A549 treated with DMSO at 1 μM for 4 hours (cell line): ENCODE measurements at places on chromosomes 6 and 20. TPM values are rescaled to one million over a fixed set of nuclear protein-coding genes. Genes with fewer than 3 reads are reported as not detected.

Gene ACSS2
- total RNA-seq, result 7.1 to 10.2 TPM (median 9.2 TPM) in 5 replicates

Gene LBP
- total RNA-seq, result 0.79 to 1.5 TPM (median 1.3 TPM) in 5 replicates

Gene THBD
- total RNA-seq, result 21.5 to 29.2 TPM (median 25.5 TPM) in 5 replicates

Gene PTCRA
- not detected in 5 replicates for total RNA-seq

Gene SLC35D3
- total RNA-seq, result 0.03 to 0.10 TPM (median 0.05 TPM) in 5 replicates

Gene ZNF337
- total RNA-seq, result 17.9 to 20.3 TPM (median 18.3 TPM) in 5 replicates

Gene RIMS4
- total RNA-seq, result 1.2 to 1.9 TPM (median 1.6 TPM) in 5 replicates

Gene GNMT
- total RNA-seq, result 0.09 to 0.19 TPM (median 0.14 TPM) in 4 of 5 replicates, not detected in the other

Gene DSP
- 36.4 to 56.3 TPM (median 50.0 TPM) in 5 replicates for total RNA-seq

Gene RFX6
- not detected in 5 replicates for total RNA-seq

Gene MEP1A
- total RNA-seq, result not detected in 5 replicates

Gene KCNQ5
- 1.4 to 2.7 TPM (median 2.0 TPM) in 5 replicates for total RNA-seq

Gene ARFGEF3
- 0.57 to 0.77 TPM (median 0.67 TPM) in 5 replicates for total RNA-seq

Gene SLA2
- 0.03 to 0.04 TPM in 2 of 5 replicates, not detected in the others for total RNA-seq

Gene SEMG1
- not detected in 5 replicates for total RNA-seq

Gene OR2J3
- not detected in 5 replicates for total RNA-seq

Gene BTNL2
- total RNA-seq, result not detected in 5 replicates

Gene PSORS1C1
- 3.1 to 5.8 TPM (median 5.5 TPM) in 5 replicates for total RNA-seq

Gene ID1
- total RNA-seq, result 138 to 265 TPM (median 200 TPM) in 5 replicates

Gene ADA
- total RNA-seq, result 51.9 to 61.9 TPM (median 54.7 TPM) in 5 replicates

Gene SLC12A5
- total RNA-seq, result 11.4 to 17.7 TPM (median 12.1 TPM) in 5 replicates

Gene SPATS1
- not detected in 5 replicates for total RNA-seq

Gene TMC2
- total RNA-seq, result not detected in 5 replicates

Gene CALHM6
- total RNA-seq, result 0.45 TPM in 1 of 5 replicates, not detected in the others

Gene ERVFRD-1
- total RNA-seq, result not detected in 5 replicates

Gene KIF13A
- 20.8 to 25.6 TPM (median 24.7 TPM) in 5 replicates for total RNA-seq

Gene PDE7B
- 1.3 to 2.3 TPM (median 1.6 TPM) in 5 replicates for total RNA-seq

Gene BPIFB2
- not detected in 5 replicates for total RNA-seq

Gene CLIC5
- total RNA-seq, result not detected in 5 replicates

Gene BTBD3
- 16.0 to 20.8 TPM (median 18.9 TPM) in 5 replicates for total RNA-seq

Gene CSTF1
- total RNA-seq, result 40.7 to 46.6 TPM (median 41.2 TPM) in 5 replicates

Gene CHD6
- total RNA-seq, result 8.1 to 12.5 TPM (median 10.6 TPM) in 5 replicates

Gene HSPA1L
- total RNA-seq, result 1.00 to 2.0 TPM (median 1.9 TPM) in 5 replicates

Gene C20orf202
- total RNA-seq, result 0.05 TPM in 1 of 5 replicates, not detected in the others

Gene OLIG3
- not detected in 5 replicates for total RNA-seq

Gene INSM1
- total RNA-seq, result not detected in 5 replicates

Gene SPDEF
- 1.5 to 2.8 TPM (median 2.6 TPM) in 5 replicates for total RNA-seq

Gene CST2
- 0.14 to 0.52 TPM (median 0.28 TPM) in 3 of 5 replicates, not detected in the others for total RNA-seq

Gene TSHZ2
- not detected in 5 replicates for total RNA-seq

Gene PTK6
- total RNA-seq, result 2.1 to 3.1 TPM (median 2.5 TPM) in 5 replicates

Gene RNF144B
- total RNA-seq, result 0.24 to 0.88 TPM (median 0.52 TPM) in 5 replicates

Gene KIF25
- 0.06 to 0.07 TPM in 2 of 5 replicates, not detected in the others for total RNA-seq

Gene CRISP3
- total RNA-seq, result not detected in 5 replicates

Gene RUNX2
- total RNA-seq, result 1.0 to 1.4 TPM (median 1.1 TPM) in 5 replicates

Gene OR2B6
- total RNA-seq, result 0.17 to 0.25 TPM (median 0.17 TPM) in 3 of 5 replicates, not detected in the others

Gene SPAG4
- total RNA-seq, result 3.0 to 5.2 TPM (median 4.8 TPM) in 5 replicates

Gene PACSIN1
- total RNA-seq, result 0.04 to 0.14 TPM (median 0.06 TPM) in 5 replicates

Gene EPPIN
- total RNA-seq, result not detected in 5 replicates

Gene MTHFD1L
- 38.4 to 45.8 TPM (median 41.6 TPM) in 5 replicates for total RNA-seq

Gene THBS2
- 0.01 to 0.17 TPM in 2 of 5 replicates, not detected in the others for total RNA-seq

Gene MAP3K5
- 2.3 to 3.9 TPM (median 3.5 TPM) in 5 replicates for total RNA-seq

Gene SPATA25
- 0.43 to 0.75 TPM (median 0.67 TPM) in 4 of 5 replicates, not detected in the other for total RNA-seq

Gene DOP1A
- 2.4 to 4.3 TPM (median 2.8 TPM) in 5 replicates for total RNA-seq

Gene LCA5
- total RNA-seq, result 0.59 to 1.3 TPM (median 1.0 TPM) in 5 replicates

Gene TGM3
- total RNA-seq, result 0.07 to 0.11 TPM (median 0.08 TPM) in 3 of 5 replicates, not detected in the others

Gene MPIG6B
- total RNA-seq, result not detected in 5 replicates

Gene SEL1L2
- total RNA-seq, result not detected in 5 replicates

Gene SAPCD1
- total RNA-seq, result 3.0 to 5.0 TPM (median 3.3 TPM) in 5 replicates
